H1 (cell line): ENCODE measurements at places on chromosomes 2 and 18.

DNA sequence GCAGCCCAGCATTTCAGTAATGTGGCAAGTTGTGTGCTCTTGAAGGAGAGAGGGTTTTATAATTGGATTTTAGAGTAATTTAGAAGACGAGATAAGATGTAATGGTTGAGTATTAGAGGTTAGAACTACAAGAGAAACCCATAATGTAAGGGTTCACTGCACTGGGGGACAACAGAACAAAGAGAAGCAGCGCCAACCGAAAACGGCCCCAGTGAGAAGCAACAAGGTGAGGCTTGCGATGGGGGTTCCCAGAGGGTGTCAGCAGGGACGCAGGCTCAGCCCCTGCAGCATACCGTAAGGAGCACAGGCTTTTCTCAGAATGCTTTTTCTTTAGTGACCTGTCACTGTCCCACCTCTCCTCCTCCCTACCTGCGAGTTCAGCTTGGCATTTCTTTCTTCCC lies 183.9 kb upstream of the ETAA1 start:
- no peak for DNase-seq

DNA sequence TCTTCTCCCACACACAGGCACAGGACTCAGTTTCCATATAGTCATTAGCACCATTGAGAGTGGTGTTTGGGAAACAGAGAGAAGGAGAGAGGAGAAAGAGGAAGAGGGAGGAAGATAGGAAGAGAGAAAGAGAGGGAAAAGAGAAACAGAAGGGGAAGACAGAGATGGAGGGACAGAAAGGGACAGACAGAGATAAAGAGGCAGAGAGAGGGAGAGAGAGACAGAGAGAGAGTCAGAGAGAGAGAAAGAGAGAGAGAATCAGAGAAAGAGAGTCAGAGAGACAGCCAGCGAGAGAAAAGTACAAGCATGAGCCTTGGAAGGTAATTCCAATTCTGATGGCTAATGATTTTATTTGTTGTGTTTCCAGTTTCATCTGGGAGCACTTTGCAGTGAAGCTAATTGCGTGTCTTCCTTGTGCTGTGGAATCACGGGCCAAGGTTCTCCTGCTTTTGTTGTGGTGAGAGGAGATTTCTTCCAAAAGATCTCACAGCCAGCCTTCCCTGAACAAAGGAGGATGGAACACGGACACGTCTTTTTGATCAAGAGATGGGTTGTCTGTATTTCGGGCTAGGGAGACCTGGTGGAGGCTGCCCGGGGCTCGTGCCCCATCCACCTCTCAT lies 153.6 kb upstream of the TWIST2 start:
- DNase-seq = no peak

DNA sequence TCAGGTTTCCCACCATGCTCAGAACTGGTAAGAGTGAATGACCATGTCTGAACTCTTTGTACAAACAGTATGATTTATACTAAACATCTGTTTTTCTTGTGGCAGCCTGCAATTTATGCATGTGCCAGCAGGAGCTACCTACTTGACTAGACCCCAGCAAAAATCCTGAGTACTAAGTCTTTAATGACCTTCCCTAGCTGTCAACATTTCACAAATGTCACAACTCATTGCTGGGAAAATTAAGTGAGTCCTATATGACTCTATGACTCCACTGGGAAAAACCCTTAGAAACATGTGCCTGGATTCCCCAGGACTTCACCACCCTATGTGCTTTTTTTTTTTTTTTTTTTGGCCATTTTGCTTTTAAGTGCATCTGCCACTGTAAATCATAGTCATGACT lies 1225.8 kb downstream of the SUCLG1 start:
- no peak for DNase-seq

DNA sequence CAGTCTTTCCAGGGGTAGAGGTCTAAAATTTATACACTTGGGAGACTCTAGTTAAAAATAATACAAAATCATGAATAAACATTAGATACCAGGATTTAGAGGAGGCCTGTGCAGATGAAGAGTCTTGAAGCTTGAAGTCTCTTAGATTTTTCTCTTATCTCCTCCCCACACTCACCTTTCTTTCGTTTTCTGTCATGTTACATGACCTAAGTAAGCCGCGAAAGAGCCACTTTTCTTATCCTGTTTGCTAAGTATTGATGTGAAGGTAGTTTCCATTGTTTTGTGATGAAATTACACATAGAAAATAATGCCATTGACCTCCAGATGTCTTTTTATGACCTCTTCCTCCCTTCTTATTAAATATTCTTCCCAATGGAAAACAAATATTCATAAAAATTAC lies 367.8 kb downstream of the LRRTM1 start:
- no peak for DNase-seq

GRCh38 chr18:44786688-44787087 lies 106.0 kb downstream of the SETBP1 start:
- DNase-seq = no peak

DNA sequence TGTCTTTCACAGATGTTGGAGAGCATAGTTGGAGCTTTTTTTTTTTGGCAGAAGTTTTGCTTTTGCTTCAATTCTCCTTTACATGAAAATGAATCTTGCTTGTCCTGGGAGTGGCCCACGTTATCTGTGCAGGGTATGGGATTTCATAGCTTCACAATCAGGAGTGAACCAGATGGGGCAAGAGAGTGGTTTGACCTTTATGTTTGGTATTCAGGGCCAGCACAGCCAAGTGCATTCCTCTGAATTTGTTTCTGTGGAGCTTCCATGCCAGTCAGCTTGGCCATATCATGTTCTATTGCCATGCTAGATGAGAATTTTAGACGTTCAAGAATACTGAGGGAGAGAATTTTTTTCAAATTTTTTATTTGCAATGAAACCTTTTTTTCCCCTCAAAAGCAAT lies 116.6 kb downstream of the PRPF40A start:
- DNase-seq = no peak

- DNase-seq = no peak
These were observed 25.6 kb downstream of the BCL2 start for GRCh38 chr18:63293935-63294334.

- DNase-seq = peak; percentile 47
These were observed 130.8 kb upstream of the HS6ST1 start for GRCh38 chr2:128449226-128450061.

GRCh38 chr2:239955087-239955988 lies 69.8 kb downstream of the NDUFA10 start:
- DNase-seq = no peak

- no peak for DNase-seq
These were observed 125.4 kb upstream of the MYCN start for GRCh38 chr2:15814946-15815345.

DNA sequence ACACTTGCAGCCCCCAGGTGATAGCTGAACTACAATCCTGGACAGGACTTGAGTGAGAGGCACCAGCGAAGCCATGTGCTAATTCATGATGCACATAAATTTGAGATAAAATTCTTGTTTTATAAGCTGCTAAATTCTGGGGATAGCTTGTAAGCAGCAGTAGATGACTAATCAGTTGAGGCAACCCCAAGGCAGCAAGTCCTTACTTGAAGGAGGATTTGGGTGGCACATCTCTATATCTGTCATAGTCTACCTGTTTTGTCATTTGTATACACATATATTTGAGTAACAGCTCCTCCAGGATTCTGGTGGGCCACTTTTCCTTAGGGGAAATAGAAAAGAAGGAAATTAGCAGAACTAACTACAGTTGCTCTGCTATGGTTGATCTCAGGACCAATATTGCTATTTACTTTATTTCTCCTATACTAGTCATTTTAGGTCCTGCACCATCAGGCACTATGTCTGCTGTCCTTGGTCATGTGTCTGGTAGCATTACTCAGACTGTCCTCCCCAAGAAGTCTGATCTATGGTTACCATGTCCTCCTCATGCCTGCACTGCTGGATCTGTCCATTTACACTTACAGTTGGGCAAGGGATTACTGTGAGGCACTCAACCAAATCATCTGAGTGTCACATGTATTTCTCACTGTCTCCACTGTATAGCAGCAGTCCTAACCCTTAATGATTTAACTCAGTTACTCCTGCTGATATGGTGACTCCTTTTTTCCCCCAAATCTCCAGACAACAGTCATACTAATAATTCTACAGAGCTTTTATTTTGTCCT lies 436.0 kb upstream of the CWC22 start:
- no peak for DNase-seq

DNA sequence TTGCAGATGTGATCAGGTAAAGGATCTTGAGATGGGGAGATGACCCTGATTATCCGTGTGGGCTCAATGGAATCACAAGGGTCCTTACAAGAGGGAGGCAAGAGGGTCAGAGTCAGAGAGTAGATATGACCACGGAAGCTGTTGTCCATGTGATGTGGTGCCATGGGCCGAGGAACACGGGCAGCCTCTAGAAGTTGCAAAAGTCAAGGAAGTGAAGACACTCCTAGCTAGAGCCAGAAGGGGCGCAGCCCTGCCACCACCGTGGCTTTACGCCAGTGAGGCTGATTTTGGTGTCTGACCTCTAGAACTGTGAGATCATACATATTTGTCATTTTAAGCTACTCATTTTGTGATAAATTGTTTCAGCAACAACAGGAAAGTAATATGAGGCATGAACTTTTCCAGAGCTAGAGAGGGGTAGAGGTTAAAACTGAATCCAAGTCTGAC lies 114.4 kb downstream of the CAPN13 start:
- peak; percentile 33 for DNase-seq

- DNase-seq = no peak
These were observed 22.7 kb upstream of the ZCCHC2 start for GRCh38 chr18:62500174-62500573.

GRCh38 chr2:216555274-216555673 lies 56.6 kb downstream of the RPL37A start:
- no peak for DNase-seq

DNA sequence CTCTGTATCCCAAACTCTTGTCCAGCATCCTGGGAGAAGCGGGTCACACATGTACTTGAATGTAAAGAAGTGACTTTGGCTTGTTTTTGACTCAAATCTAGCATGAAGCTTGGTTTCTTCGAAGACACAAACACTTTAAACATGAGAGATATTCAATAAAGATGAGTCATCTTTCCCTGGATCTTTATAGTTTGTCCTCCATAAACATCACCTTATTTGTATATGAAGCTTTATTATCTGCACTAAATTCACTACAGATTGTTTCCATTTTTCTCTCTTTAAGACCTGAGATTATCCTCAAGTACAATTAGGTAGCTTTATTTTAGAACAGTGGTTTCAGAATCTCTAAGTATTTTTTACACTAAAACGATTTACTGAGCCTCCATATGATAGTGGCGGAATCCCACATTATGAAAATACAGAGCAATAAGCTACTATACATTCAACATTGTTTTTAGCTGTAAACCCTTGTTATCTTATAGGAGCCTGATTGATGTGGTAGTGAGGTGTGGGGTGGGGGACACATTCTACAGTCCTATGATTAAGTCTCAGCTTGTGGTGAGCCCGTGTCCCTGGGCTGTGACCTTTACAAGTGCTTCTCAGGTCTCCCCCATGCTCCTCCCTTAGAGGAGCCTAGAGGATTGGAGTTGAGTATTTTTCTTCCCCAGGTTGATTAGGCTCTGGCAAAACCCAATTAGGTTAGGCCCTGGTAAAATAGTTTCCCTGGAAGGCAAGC lies 79.6 kb upstream of the RAPGEF4 start:
- DNase-seq = no peak

- DNase-seq = no peak
These were observed 925.0 kb upstream of the GYPC start for GRCh38 chr2:125730921-125731320.

DNA sequence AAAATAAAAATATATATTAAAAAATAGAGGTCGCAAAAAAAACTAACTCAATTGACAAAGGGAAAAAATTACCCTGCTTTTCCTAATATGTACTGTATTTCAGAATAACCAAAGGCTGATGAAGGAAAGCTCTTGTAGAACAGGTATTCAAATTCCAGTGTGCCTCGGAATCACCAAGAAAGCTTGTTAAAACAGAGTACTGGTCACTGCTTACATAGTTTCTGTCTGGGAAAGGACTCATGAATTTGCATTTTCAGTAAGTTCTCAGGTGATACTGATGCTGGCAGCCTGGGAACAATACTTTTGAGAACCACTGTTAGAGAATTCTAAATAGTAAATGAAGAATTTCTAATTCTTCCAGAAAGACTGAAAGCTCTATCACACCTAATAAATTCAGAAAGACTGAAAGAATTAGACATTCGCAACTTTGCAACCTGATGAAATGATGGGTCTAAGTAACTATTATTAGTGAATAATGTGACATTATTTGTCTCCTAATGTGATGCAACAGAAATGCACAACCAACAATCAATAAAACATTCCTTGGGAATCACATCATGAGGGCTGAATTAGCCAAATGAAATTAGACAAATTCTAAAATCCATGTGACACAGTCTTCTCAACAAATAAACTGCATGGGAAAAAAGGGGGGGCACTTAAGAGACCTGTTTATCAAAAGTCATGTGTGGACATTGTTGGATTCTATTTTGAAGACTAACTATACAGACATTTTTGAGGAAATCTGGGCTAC lies 21.9 kb downstream of the RPRD1A start:
- DNase-seq = no peak

- no peak for DNase-seq
These were observed 54.8 kb downstream of the RAPGEF4 start for GRCh38 chr2:172790404-172790803.

GRCh38 chr2:109195193-109196045 lies 66.4 kb downstream of the SH3RF3 start:
- no peak for DNase-seq

DNA sequence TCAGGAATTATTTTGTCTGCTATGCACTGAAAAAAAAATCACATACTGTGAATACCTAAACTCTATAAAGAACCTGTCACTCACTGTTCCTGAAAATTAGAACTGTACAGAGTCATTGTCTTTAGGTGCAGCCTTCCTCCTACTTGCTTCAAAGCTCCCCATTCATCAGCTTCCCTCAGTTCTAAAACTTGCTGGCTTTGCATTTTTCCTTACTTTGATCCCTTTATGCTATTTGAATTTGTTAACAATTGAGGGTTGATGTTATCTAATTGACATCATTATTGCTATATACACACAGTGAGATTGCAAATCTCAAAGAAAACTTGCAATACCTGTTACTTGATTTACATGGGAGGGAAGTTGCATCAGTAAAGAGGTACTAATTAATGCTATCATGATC lies 48.3 kb downstream of the PTH2R start:
- no peak for DNase-seq

- DNase-seq = no peak
These were observed 2.3 kb downstream of the TM4SF20 start for GRCh38 chr2:227376656-227377396.

GRCh38 chr18:10027031-10027430 lies 113.2 kb downstream of the VAPA start:
- DNase-seq = no peak

DNA sequence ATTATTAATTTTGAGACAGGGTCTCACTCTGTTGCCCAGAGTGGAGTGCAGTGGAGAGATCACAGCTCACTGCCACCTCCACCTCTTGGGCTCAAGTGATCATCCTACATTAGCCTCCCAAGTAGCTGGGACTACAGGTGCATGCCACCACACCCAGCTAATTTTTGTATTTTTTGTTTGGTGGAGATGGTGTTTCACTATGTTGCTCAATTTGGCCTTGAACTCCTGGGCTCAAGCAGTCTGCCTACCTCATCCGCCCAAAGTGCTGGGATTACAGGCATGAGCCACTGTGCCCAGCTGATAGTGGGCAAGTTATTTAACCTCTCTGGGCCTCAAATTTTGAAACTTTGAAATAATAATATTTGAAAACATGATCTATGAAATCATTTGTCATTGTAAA lies 26.5 kb downstream of the DCAF17 start:
- no peak for DNase-seq
